ENCODE measurements at places on chromosomes 3 and 15. TPM values are rescaled to one million over a fixed set of nuclear protein-coding genes. Genes with fewer than 3 reads are reported as not detected.
A peak's percentile ranks its signal among the peaks of the same experiment; 100 is the strongest.

DNA sequence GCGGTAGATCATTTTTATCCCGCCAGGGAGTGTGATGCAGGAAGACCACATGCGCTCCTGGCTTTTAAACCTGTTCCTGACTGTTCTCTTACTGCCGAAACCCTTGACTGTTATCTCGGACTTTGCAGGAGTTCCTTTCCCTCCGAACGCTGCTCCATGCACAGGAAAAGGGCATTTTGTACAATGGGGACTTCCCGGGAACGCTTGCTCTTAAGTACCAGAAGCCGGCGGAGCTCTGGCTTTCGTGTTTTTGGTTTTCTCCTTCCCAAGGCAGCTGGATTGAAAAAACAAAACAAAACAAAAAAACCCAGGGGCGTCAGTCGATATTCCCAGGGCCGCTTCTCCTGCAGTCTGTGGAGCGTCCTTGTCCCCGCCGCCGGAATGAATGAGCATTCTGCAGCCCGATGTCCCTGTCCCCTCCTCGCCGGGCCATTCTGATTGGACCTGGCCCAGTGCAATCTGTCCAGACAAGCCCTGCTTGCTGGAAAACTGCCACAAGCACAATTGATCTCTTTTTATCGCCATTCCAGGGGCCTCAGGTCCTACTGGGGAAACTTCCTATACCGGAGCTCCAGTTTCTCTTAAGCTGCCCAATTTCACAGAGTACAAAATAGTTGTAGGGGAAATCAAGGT, 44.8 kb downstream of the SLC6A1 start:
- H3K27ac ChIP-seq, result no peak overlapping the region
- no peak for DNase-seq
- no peaks in the 10 kb centered on the region for H3K4me1 ChIP-seq

DNA sequence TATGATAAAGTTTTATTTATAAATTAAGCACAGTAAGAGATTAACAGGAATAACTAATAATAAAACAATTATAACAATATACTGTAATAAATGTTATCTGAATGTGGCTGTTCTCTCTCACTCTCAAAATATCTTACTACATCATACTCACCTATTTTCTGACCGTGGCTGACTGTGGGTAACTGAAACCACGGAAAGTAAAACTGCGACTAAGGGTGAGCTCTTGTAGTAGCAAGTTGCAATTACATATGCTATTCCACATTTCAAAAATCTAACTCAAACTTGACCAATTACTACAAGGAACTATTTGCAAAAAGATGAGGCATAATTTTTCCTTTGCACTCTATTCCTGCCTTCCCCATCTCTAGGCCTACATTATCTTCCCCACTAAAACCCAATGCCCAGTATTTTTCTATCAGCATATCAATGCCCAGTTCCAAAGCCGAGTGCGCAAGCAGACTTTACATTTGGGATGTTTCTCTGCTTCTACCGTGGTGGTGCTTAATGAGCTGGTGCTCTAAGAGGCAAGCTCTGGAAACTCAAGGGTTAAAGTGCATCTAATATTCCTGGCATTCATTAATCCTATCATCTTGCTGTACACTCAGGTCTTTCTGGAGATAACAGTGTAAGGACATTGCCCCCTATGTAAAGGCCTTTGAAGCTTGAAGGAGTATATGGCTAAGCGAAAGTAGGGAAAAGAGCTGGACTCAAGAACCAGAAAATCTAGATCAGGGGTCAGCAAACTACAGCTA, 6.7 kb downstream of the PCYT1A start:
- peak overlapping the region; percentile 53 for H3K27ac ChIP-seq
- peak overlapping the region; percentile 0 for H3K4me3 ChIP-seq
- peaks cover 73% of the 10 kb centered on the region for H3K4me1 ChIP-seq
- H3K36me3 ChIP-seq, result no peaks in the 10 kb centered on the region
- DNase-seq, result no peak
- H3K27me3 ChIP-seq, result no peaks in the 10 kb centered on the region

GRCh38 chr3:133384331-133385027, 15.4 kb upstream of the BFSP2 start:
- H3K36me3 ChIP-seq, result no peaks in the 10 kb centered on the region
- no peaks in the 10 kb centered on the region for H3K4me1 ChIP-seq
- DNase-seq, result no peak
- H3K27ac ChIP-seq, result no peak overlapping the region

GRCh38 chr3:21043139-21043538, 707.9 kb downstream of the ZNF385D start:
- no peaks in the 10 kb centered on the region for H3K4me1 ChIP-seq
- no peak for DNase-seq
- H3K27me3 ChIP-seq, result no peaks in the 10 kb centered on the region
- no peak overlapping the region for H3K4me3 ChIP-seq
- H3K27ac ChIP-seq, result no peak overlapping the region
- H3K36me3 ChIP-seq, result no peaks in the 10 kb centered on the region

- peaks cover 11% of the 10 kb centered on the region for H3K4me1 ChIP-seq
- H3K36me3 ChIP-seq, result peaks cover 11% of the 10 kb centered on the region
- no peak for DNase-seq
- H3K27me3 ChIP-seq, result no peaks in the 10 kb centered on the region
Observed at GRCh38 chr3:14460342-14461005, 58.1 kb downstream of the SLC6A6 start.

GRCh38 chr15:60373745-60374144, 24.0 kb downstream of the ANXA2 start:
- no peak for DNase-seq
- H3K27me3 ChIP-seq, result peaks cover 1% of the 10 kb centered on the region
- no peak overlapping the region for H3K4me3 ChIP-seq
- peaks cover 13% of the 10 kb centered on the region for H3K4me1 ChIP-seq

- no peaks in the 10 kb centered on the region for H3K4me1 ChIP-seq
- no peak for DNase-seq
- no peak overlapping the region for H3K27ac ChIP-seq
- H3K4me3 ChIP-seq, result no peak overlapping the region
- no peaks in the 10 kb centered on the region for H3K27me3 ChIP-seq
Observed at GRCh38 chr3:82000773-82001172, 239.3 kb upstream of the GBE1 start.

DNA sequence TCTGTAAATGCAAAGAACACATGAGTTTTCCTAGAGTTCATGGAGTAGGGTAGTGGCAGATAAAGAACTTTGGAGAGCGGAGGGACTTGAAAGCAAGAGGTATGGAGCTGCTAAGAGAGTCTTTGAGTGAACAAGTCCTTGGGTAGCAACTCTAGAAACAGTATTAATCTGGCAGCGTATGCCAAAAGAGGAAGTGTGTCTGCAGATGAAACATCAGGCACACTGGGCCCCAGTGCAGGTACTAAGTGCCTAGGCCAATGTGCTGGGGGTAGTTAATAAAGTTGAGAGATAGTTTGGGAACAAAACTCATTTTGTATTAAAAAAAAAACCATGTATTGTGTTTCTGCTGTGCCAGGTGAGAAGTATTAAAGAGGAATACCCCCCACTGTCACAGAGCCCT, 223.0 kb upstream of the STRIT1 start:
- DNase-seq, result no peak
- H3K27ac ChIP-seq, result no peak overlapping the region
- no peaks in the 10 kb centered on the region for H3K4me1 ChIP-seq
- no peaks in the 10 kb centered on the region for H3K36me3 ChIP-seq
- H3K4me3 ChIP-seq, result no peak overlapping the region

- H3K4me3 ChIP-seq, result no peak overlapping the region
- H3K36me3 ChIP-seq, result no peaks in the 10 kb centered on the region
- peaks cover 2% of the 10 kb centered on the region for H3K27me3 ChIP-seq
Observed at GRCh38 chr3:146152834-146153233, 8.2 kb downstream of the PLOD2 start.

GRCh38 chr3:143031327-143031726, 30.0 kb downstream of the U2SURP start:
- H3K36me3 ChIP-seq, result peaks cover 21% of the 10 kb centered on the region
- peaks cover 12% of the 10 kb centered on the region for H3K4me1 ChIP-seq
- no peak for DNase-seq
- H3K27me3 ChIP-seq, result peaks cover 2% of the 10 kb centered on the region

DNA sequence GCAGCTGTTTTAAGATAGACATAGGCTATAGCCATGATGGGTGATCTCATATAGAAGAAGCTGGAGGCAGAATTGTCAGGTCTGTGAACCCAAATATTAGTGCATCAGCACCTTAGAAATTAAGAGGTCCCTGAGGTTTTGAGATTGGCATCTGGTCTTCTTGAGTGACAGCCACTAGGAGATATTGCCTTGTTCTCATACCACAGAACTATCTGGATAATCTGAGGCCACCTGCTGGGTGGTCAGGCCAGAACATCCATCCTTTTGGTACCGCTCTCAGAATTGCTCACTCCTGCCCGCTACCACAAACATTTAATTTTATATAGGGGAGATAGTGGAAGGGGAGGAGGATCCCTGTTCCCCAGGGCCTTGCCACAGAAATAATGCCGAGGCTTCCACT, 210.6 kb upstream of the ZPLD1 start:
- peak; percentile 1 for DNase-seq
- no peak overlapping the region for H3K27ac ChIP-seq
- H3K27me3 ChIP-seq, result peaks cover 4% of the 10 kb centered on the region
- H3K36me3 ChIP-seq, result no peaks in the 10 kb centered on the region
- no peak overlapping the region for H3K4me3 ChIP-seq

DNA sequence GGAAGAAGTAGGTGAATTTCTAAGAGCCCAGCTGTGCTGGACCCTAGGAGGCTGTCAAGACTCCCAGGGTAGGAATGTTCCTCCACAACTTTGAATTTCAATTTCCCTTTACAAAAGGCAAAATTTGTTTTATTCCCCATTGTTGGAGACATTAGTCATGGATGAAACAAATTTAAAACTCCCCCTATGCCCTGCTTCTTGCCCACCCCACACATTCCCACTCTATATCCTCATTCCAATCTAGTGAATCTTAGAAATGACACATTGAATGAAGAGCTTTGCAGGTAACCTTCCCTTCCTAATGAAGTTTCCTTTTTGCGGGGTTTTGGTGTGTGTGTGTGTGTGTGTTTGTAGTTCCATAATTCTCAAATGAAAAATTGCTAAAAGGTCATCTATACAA, 72.6 kb downstream of the CCNL1 start:
- H3K36me3 ChIP-seq, result peaks cover 4% of the 10 kb centered on the region
- H3K27ac ChIP-seq, result no peak overlapping the region
- DNase-seq, result no peak
- H3K27me3 ChIP-seq, result peaks cover 16% of the 10 kb centered on the region
- H3K4me1 ChIP-seq, result peaks cover 25% of the 10 kb centered on the region

- no peaks in the 10 kb centered on the region for H3K36me3 ChIP-seq
- H3K27me3 ChIP-seq, result no peaks in the 10 kb centered on the region
- H3K4me3 ChIP-seq, result no peak overlapping the region
- H3K4me1 ChIP-seq, result no peaks in the 10 kb centered on the region
Observed at GRCh38 chr3:166367947-166368533, 530.8 kb upstream of the BCHE start.

GRCh38 chr3:159821736-159822135, 166.9 kb upstream of the IL12A start:
- H3K27ac ChIP-seq, result no peak overlapping the region
- H3K4me3 ChIP-seq, result no peak overlapping the region
- no peak for DNase-seq
- H3K4me1 ChIP-seq, result no peaks in the 10 kb centered on the region
- no peaks in the 10 kb centered on the region for H3K36me3 ChIP-seq
- peaks cover 7% of the 10 kb centered on the region for H3K27me3 ChIP-seq

- H3K27me3 ChIP-seq, result peaks cover 5% of the 10 kb centered on the region
- no peak overlapping the region for H3K4me3 ChIP-seq
- H3K27ac ChIP-seq, result no peak overlapping the region
- DNase-seq, result no peak
Observed at GRCh38 chr15:67327312-67327711, 72.7 kb downstream of the IQCH start.

- H3K36me3 ChIP-seq, result no peaks in the 10 kb centered on the region
- H3K27ac ChIP-seq, result no peak overlapping the region
- DNase-seq, result no peak
- no peaks in the 10 kb centered on the region for H3K4me1 ChIP-seq
- peaks cover 11% of the 10 kb centered on the region for H3K27me3 ChIP-seq
- no peak overlapping the region for H3K4me3 ChIP-seq
Observed at GRCh38 chr3:112611752-112612515, 29.0 kb downstream of the CCDC80 start.

DNA sequence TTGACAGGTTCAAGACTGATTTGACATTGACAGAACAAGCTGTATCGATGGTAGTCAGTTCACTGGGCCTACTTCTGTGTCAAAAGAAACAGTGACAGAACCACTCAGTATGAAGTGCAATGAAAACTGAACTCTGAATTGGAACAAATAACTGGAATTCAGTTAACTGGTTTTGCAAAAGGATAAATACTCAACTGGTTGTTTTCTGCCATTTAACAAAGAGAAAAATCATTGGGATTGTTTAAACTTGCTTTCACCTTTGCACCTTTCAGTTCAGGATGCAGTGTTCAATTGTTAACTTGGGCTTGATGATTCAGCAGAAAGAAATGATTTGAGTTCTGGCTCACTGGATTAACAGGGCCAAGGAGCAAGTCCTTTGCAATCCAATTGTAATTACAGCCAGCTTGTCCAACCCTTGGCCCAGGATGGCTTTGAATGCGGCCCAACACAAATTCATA, 4.9 kb downstream of the BTD start:
- no peak for DNase-seq
- peaks cover 10% of the 10 kb centered on the region for H3K36me3 ChIP-seq

- DNase-seq, result no peak
- H3K4me1 ChIP-seq, result no peaks in the 10 kb centered on the region
- no peak overlapping the region for H3K4me3 ChIP-seq
- H3K36me3 ChIP-seq, result no peaks in the 10 kb centered on the region
- no peak overlapping the region for H3K27ac ChIP-seq
Observed at GRCh38 chr3:73379465-73379864, 245.3 kb downstream of the PDZRN3 start.

DNA sequence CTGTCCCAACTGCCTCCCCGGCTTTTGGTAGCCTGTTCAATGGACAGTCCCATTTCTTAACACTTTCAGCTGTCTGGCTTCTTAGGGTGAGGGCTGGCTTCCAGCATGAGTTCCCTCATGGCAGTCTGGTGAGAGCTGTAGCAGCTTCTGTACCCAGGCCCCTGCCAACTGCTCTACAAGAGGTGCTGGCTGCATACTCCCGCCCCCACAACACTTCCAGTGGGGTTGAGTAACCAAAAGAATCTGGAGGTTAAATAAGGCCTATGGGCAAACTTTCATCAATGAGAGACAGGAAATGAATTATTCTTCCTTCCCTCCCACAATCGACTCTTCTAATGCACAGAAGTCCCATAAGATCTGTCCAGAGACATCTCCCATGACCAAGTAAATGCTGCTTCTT, 145.0 kb downstream of the NEK10 start:
- no peaks in the 10 kb centered on the region for H3K27me3 ChIP-seq
- no peak overlapping the region for H3K27ac ChIP-seq
- DNase-seq, result no peak
- H3K36me3 ChIP-seq, result no peaks in the 10 kb centered on the region
- no peaks in the 10 kb centered on the region for H3K4me1 ChIP-seq
- no peak overlapping the region for H3K4me3 ChIP-seq

IL17RB gene
- not detected for polyA plus RNA-seq

RTP1 gene
- not detected for polyA plus RNA-seq

LRTM1 gene
- not detected for polyA plus RNA-seq

VIPR1 gene
- polyA plus RNA-seq, result 0.30 TPM

SLC27A2 gene
- not detected for polyA plus RNA-seq

B3GALNT1 gene
- 6.2 TPM for polyA plus RNA-seq

SLTM gene
- polyA plus RNA-seq, result 17.3 TPM

Measured in immature natural killer cell (primary cell).